Spleen (tissue), 13 donors: ENCODE measurements at places on chromosomes 12 and 14. TPM values are rescaled to one million over a fixed set of nuclear protein-coding genes. Genes with fewer than 3 reads are reported as not detected.
A peak's percentile ranks its signal among the peaks of the same experiment; 100 is the strongest.

DNA sequence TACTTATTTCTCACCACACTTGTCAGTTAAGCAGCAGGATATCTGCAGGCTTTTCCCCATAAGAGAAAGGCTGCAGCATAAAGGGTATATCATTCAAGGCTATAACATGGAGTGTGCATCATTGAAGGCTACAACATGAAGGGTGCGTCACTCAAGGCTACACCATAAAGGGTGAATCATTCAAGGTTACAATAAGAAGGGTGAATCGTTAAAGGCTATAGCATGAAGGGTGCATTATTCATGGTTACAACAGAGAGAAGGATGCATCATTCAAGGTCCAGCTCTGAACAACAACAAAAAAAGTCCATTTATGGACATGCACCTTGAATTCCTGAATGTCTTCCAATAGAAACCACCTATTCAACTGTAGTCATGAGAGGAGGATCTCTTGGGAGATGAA is 32.8 kb upstream of the LUM start:
- no peak for DNase-seq

TAS2R7 gene
- not detected for total RNA-seq

DNA sequence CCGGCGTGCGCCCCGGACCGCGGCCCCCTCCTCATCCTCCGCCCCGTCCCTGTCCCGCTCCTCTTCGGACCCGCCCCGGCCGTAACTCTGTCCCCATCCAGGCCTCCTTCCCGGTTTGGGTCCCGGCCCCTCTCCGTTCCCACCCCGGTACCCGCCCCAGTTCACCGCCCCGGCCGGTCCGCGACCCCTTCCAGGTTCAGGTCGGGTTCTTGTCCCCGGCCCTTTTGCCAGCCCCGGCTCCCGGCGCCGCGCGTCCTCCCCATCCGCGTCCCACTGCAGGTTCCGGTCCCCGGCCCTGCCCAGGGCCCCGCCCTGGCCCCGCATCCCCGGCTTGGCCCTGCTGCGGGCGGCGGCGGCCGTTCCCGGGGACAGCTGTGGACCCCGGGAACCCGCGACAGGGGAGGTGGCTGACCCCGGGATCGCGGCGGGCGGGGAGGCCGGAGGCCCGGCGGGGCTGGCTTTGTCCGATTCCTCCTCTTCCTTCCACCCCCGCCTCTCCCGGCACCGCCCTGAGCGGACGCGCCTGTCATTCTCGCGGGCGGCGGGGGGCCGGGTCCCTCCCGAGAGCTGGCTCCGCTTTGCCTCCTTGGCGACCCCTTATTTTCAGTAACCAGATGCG is 601 bp downstream of the KLC1 start:
- peak; percentile 93 for DNase-seq

DNA sequence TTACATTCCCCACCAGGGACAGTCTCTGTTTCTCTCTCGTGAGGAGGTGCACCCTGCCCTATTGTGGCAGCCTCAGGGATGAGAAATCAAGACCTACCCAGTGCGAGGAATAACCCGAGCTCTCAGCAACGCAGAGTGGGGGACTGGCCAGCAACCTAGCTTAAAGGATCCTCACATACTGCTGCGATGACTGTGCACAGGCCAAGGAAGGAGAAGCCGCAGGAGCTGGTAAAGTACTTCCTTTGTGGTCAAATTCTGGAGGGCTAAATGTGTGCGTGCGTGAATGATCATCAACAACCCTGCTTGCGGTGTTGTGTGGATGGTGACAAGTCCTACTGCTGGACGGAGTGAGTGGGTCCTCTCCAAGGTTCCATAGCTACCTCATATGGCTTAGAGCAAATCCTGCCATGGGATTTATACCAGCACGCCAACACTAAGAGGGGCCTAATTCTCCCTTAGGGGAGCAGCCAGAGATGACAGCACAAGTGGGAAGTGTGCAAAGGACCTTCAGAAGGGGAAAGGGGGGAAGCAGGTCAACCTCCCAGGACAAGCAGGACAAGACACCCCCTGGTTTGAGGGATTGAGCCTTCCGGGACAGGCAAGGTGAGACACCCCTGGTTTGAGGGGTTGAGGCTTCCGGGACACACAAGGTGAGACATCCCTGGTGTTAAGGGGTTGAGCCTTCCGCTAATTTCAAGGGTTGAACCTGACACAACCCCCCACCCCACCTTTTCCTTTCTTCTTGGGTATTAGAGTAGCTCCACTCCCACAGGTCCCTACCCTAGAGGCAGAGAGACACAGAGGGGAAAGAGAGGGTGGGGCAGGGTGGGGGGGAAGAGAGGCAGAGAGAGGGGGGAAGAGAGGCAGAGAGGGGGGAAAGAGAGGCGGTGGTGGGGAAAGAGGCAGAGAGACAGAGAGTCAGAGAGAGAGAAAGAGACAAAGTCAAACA is 58.8 kb upstream of the AP4S1 start:
- DNase-seq = no peak

GRCh38 chr14:54177641-54178621 is 218.9 kb upstream of the CDKN3 start:
- DNase-seq = no peak

C12orf42 gene
- 13.5 TPM for total RNA-seq

DNA sequence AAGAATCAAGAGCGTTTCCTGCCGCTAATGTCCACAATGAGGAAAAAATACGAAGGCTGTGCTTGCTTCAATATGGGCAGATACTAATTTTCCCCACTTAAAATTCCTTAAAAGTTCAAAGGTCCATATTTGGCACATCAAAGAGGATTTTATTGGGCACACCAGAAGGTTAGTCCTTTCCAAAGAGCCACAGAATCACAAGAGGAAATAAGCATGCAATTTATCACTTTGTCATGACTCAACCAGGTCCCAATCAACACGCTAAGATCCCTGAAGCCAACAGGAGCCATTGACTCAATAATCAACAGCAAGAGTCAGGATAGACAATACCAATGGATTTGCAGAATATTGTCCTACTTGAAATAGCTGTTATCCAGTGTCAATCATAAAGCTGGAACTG is 80.6 kb downstream of the MAP1LC3B2 start:
- no peak for DNase-seq

- DNase-seq = no peak
These were observed 755.4 kb downstream of the SLC6A15 start for GRCh38 chr12:84157170-84157569.

SARNP gene
- 46.3 TPM for total RNA-seq

GRCh38 chr12:44618946-44619345 is 257.2 kb downstream of the NELL2 start:
- no peak for DNase-seq

RPAP3 gene
- total RNA-seq = 30.3 TPM

DNA sequence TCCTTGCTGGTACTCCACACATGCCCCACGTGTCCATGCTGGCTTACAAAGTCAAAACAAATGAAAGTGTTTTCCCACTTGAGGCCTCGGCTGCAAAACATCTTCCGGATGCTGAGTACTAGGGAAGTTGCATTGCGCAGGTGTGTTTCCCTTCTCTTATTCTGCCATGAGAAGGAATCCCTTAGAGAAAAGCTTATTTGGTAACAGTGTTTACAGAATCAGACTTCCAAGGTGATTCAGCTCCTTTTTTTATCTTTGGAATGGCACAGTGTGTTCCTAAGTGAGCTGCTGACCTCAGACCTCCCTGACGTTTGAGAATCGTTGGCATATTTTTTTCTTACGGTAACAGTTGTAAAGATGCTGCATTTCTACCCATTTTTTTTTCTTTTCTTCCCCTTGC is 211.3 kb downstream of the ESR2 start:
- no peak for DNase-seq

DNA sequence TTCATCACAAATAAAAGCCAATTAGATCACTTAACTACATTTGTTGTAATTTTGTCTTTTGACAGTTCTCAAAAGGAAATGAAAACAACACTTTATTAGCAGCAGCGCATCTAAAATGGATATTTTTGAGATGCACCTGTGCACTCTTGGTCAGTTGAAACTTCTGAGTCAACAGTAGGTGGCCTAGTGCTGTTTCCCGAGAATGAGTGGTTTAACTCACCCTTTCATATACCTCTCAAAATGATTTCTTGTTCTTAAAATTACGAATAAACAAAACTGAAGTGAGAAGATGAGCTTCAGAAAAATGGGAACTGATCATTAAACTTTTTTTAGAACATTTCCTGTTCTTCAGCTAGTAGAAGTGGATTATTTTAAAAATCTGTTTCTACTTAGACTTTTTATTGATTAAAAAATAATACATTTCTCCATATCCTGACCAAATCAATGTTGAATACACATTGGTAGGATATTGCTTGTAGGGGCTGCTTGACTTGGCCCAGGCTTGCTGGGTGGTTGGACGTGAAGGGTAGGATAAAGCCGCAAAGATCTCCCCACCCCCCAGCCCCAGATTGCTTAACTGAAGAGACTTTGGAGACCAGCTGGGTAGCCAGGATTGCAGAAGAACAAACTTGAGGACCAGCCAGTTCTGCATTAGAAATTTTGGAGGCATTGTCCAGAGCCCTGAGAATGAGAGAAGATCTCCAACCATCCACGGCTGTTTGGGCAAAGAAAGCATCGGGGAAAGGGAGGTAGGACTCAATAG is 22.3 kb upstream of the STK38L start:
- no peak for DNase-seq

TUBA1C gene
- 53.3 TPM for total RNA-seq

TIMELESS gene
- total RNA-seq = 13.3 TPM
